ENCODE measurements at places on chromosomes 5 and 9.
A peak's percentile ranks its signal among the peaks of the same experiment; 100 is the strongest.

DNA sequence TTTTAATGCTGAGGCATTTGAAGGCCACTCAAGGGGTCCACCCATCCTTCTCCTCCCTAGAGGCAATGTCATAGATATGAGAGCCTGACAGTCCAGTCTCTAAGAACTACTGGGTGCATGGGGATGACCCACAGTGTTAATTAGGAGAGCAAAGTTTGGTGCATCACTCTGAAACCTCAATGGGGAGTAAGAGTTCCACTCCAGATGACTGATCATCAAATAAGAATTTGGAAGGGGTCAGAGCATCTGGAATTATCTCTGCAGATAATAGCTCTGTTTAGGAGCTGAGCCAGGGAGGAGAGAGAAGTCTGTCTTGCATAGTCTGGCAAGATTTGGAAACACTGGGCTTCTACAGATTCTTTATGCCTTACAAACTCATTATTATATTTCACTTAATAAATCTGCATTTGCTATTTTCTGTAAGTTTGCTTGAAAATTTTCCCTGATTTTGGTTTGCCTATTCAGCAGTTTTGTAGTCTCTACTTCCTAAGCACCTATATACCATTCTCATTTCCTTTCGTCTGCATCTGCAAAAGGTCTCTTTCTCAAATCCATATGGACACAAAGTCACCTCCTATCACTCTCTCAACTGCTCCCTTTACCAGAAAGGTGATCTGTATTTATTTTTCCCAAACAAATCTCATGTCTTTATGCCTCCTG is 27.7 kb downstream of the FGF10 start:
- DNase-seq, result peak; percentile 4

DNA sequence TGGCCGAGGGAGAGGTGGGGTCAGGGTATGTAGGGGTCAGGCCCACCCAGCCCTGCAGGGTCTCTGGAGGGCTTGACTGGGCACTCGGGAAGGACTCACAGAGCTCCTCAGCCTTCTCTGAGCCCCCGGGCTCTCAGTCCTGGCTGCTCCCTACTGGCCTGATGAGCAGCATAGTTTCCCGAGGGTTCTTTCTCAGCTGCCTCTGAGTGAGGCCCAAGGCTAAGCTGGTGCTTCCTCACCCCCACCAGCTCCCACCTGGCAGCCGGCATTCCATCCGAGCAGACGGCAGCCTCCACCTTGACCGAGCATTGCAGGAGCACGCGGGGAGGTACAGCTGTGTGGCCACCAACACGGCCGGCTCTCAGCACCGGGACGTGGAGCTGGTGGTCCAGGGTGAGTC is 56.0 kb downstream of the HMCN2 start:
- DNase-seq, result no peak

- no peak for DNase-seq
Measured at GRCh38 chr5:33146881-33147280, 293.9 kb upstream of the TARS1 start.

DNA sequence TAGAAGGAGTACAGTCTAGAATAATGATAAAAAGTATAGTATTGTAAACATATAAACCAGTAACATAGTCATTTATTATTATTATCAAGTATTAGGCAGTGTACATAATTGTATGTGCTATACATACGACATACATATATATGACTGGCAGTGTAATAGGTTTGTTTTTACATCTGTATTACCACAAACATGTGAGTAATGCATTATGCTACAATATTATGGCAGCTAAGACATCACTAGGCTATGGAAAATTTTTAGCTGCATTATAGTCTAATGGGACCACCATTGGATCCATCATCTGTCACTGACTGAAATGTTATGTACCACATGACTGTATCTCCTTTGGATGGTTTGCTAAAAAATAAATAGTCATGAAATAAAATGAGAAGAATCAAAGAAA is 530.0 kb downstream of the PRR16 start:
- no peak for DNase-seq

DNA sequence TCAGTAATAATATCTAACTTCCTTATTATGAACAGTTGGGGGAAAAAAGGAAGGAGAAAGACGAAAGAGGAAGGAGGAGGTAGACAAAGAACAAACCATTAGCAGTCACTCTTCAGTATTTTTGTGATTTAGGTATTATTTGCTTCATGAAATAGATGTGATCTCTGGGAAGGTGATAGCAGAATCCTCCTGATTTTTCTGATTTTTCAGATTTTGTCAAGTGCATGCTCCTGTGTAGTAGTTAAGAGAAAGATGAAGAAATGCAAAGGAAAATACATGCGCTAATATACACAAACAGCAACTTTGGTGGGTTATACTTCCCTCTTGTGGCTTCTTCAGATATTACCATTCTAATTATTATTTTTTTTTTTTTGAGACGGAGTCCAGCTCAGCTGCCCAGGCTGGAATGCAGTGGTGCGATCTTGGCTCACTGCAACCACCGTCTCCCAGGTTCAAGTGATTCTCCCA is 31.6 kb downstream of the LMNB1 start:
- DNase-seq, result no peak

GRCh38 chr9:130501639-130502038 is 56.9 kb downstream of the ASS1 start:
- no peak for DNase-seq

- DNase-seq, result no peak
Measured at GRCh38 chr5:102797322-102797884, 42.3 kb downstream of the PAM start.

DNA sequence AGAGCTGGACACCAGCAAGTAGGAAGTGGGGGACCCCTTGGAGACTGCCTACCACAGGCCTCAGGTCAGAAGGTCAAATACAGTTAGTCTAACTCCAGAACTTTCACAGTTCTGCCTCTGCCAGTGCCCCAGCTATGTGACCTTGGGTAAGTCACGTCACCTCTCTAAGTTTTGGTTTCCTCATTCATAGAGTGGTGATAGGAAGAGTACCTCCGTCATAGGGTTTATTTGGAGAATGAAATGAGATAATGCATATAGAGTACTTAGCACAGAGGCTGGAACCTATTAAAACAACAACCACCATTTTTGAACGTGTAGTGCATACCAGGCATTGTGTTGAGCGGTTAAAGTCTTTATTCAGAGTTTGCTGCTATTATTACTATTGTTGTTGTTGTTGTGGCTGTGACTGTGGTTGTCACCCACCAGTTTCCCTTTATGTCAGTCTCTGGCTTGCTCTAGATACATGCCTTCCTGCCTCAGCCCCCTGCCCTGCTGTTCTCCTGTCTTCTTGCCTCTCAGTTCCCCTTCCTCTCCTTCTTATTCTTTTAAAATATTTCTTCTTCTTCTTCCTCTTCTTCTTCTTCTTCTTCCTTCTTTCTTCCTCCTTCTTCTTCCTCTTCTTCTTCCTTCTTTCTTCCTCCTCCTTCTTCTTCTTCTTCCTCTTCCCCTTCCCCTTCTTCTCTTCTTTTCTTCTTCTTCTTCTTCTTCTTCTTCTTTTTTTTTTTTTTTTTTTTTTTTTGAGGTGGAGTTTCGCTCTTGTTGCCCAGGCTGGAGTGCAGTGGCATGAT is 67.8 kb downstream of the RALGPS1 start:
- DNase-seq, result no peak

GRCh38 chr5:122915717-122916461 is 70.5 kb downstream of the SNX24 start:
- DNase-seq, result no peak

GRCh38 chr5:60640901-60641300 is 59.1 kb downstream of the DEPDC1B start:
- no peak for DNase-seq

DNA sequence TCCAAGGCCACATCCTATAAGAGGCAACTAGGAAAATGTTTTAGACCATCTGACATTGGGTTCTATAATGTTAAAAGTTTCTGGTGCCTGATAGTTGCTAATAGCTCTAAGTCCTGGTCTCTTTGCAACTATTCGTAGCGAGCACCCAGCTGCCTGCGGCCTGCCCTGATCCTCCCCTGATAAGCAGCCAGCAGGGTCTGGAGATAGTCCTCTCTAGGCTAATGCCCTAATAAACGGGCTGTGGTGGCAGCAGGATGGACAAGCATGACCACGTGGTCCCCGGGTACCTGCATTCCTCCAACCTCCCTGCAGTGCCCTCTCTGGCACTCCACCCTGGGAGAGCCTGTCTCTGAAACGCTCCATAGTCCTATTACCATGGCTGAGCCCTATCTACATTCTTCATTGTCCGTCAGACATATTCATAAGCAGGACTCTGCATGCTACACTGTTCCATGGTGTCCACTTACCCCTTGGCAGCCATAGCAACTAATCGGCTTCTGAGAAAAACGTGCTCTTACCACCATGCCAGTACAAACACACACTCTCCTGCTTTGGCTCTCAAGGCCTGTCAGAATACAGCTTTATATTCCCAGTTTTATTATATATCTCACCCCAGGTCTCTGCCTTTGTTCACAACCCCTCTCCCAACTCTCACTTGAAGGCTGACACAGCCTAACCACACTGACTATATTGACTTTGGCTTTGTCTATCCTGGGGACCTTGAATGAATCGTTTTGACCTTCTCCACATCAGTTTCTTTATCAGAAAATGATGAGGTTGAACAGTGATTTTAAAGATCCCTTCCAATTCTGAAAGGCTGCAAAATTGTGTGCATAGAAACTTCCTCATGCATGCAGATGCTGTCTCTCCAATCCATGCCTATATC is 49.9 kb upstream of the DAPK1 start:
- DNase-seq, result no peak

DNA sequence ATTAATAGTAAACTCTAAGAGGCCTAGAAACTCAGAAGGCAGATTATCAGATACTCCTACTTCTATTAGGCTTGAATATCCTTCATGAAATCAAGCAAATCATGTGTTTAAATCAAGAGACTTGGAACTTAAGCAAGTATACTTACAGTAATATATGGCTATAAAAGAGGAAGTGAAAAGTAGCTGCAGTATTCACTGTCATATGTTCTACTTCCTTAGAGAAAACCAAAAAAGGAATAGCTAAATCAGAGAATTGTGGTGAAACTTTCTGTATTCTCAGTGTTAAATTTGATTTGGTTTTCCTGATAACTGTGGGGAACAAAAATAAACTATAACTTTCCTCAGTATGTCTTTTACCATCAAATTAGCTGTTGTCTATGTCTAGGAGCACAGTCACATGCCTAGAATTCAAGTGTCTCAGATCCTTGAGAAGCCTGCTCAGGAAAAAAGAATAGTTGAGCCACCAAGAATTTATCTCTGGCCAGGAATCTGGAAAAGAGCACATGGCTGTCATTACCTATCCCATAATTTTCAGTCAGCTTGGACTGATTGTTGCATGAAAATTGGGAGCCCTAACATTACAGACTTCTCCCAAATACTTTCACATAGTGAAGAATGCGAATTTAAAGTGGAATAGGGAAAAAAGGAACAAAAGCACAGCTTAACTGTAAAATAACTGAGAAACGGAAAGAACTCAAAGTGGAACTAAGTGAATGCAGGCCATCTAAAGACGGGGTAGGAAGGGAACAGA is 1.7 kb downstream of the FKBP15 start:
- no peak for DNase-seq

GRCh38 chr5:100430268-100431195 is 104.6 kb upstream of the FAM174A start:
- DNase-seq, result peak; percentile 10

GRCh38 chr5:22542340-22542739 is 310.8 kb downstream of the CDH12 start:
- DNase-seq, result no peak

DNA sequence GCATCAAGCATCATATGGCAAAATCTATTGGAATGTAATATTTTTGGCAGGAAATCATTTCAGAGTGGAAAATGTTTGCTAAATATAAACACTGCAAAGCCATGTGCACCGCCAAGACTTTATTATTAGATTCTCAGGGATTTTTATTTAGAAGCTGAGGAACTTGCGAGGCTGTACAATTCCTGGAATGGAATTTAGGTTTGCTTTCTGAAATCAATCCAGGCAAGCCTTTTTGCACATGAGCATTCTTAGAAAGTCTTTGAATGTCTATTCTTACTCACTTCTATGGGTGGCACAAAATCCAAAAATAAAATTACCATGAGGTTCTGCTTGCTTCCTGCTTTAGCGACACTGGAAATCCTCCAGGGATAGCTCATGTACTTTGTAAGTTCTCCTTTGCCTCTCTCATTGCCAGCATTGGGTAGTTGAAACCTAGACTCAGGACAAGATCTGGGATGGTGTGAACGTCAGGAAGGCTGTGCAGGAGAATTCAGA is 71.5 kb upstream of the PALM2AKAP2 start:
- DNase-seq, result no peak

GRCh38 chr9:95007226-95007869 is 280.8 kb downstream of the AOPEP start:
- DNase-seq, result no peak

GRCh38 chr5:75948438-75948837 is 134.7 kb upstream of the SV2C start:
- no peak for DNase-seq

GRCh38 chr9:29060041-29060440 is 1486.8 kb upstream of the C9orf72 start:
- no peak for DNase-seq

GRCh38 chr5:125450771-125451170 is 704.3 kb upstream of the ZNF608 start:
- no peak for DNase-seq

- DNase-seq, result no peak
Measured at GRCh38 chr5:122815218-122815767, 30.1 kb upstream of the SNX24 start.

DNA sequence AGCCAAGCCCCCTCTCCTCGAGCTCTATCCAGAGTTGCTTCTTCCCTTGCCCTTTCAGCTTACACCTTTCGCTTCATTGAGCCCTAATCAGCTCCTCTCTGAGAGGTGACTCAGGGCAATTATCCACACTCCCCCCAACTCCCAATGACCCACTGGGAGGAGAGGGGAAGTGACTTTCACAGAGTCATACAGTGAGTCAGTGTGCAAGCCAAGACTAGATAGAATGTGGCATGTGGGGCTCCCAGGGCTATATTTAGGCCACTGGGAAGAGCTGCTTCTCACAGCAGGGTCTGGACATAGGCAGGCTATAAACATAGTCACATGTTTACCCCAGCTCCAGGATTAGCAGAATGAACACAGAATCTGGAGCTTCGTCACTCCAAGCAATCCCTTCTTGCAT is 57.4 kb downstream of the NRG2 start:
- peak; percentile 92 for DNase-seq

DNA sequence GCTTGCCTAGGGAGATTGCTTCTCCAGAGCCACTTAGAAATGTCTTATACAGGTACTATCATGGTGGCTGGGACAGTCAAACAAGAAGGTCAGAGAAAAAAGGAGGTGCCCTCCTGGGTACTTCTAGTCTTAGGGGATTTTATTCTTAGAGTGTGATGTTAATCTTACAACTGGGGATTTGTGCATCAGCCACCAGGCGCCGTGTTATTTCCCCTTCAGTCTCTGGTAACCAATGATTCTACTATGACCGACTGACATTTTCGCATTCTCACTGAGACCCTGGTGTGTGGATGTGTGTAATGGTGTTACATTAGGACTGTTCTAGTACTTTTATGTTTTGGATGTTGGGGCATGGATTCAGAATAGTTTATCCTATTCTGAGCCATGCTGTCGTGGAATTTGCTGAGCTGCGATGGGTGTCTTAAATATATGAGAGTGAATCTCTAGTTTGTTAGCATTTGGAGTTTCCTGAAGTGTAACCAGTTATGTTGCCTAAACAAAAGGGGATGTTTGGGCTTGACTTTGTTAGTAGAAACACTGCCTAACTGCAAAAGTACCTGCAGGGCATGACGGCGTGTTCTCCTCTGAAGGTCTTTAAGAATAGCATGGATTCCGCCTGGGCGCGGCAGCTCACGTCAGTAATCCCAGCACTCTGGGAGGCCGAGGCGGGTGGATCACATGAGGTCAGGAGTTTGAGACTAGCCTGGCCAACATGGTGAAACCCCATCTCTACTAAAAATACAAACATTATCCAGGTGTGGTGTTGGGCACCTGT is 175.2 kb upstream of the DAP start:
- DNase-seq, result no peak

- DNase-seq, result no peak
Measured at GRCh38 chr5:15585841-15586591, 86.0 kb downstream of the FBXL7 start.

All from HS-5 (cell line).